ENCODE measurements at places on chromosomes 2 and 18. TPM values are rescaled to one million over a fixed set of nuclear protein-coding genes. Genes with fewer than 3 reads are reported as not detected.
A peak's percentile ranks its signal among the peaks of the same experiment; 100 is the strongest.

- H3K27ac ChIP-seq = no peak overlapping the region
- DNase-seq = no peak
- H3K36me3 ChIP-seq = peaks cover 32% of the 10 kb centered on the region
- no peak overlapping the region for H3K4me3 ChIP-seq
- H3K4me1 ChIP-seq = no peaks in the 10 kb centered on the region
Observed at GRCh38 chr2:10424051-10424450, 24.1 kb downstream of the ODC1 start.

GRCh38 chr18:50558157-50558556 lies 1.7 kb upstream of the MAPK4 start:
- H3K27ac ChIP-seq = no peak overlapping the region
- peaks cover 16% of the 10 kb centered on the region for H3K27me3 ChIP-seq
- no peak for DNase-seq
- peaks cover 13% of the 10 kb centered on the region for H3K4me1 ChIP-seq

DNA sequence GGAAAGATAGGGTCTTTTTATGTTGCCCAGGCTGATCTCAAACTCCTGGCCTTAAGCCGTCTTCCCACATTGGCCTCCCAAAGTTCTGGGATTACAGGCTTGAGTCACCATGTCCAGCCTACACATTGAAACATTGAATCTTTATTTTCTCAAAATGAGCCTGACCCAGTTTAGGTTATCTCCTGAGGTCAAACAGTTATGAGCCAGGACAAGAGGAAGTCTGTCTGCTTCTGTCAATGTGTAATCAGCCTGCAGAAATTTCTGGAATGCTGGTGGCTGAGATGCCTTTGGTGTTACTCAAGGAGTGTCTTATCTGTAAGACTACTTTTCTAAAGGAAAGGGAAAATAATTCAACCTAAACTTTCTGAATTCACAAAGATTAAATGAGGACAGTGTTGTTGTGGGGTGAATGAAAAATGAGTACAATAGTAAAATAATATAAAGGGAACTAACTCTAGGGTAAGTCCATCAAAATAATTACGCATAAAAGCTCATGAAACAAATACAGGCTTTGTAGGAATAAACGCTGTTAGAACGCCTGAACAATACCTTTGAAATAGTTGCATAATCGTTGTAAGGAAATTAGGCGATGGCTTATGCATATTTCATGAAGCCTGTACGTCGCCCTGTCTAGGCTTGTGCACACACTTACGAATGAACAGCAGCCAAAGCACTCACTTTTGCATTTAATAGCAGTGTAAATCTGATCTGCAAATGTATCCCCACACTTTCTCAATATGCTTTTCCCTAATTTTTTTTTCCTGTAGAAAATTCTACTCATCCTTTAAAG lies 260.8 kb downstream of the RDH14 start:
- H3K27ac ChIP-seq = no peak overlapping the region
- no peak for DNase-seq
- no peak overlapping the region for H3K4me3 ChIP-seq
- no peaks in the 10 kb centered on the region for H3K36me3 ChIP-seq
- H3K27me3 ChIP-seq = no peaks in the 10 kb centered on the region

DNA sequence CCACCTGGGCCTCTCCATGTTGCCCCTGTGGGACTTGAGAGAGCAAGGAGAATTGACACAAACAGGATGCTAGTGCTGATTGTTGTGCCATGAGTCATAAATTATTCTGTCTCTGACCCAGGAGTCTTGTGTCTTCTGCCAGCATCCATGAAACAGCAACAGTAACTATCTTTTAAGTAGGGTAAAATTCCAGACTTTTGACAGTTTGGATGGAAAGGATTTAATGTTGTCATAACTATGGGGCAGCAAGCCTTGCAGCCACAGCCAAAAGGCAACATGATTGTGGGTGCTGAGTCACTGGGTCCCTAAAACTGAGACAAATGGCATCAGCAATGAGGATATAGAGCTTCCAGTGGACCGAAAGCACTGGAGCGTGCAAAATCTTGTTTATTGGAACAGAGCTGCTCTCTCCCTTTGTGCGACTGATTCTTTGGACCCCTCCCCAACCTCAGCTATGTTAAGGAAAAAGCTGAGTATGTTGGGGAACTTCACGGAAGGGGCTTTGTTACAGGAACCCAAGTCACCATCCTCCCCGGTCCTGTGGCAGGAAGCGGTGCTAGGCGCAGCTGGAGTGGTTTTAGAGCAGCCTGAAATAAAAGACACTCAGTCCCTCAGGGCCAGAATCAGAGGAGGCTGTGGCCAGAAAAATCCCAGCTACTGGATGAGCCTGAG lies 9.6 kb upstream of the ITPRIPL1 start:
- H3K36me3 ChIP-seq = no peaks in the 10 kb centered on the region
- H3K27me3 ChIP-seq = no peaks in the 10 kb centered on the region
- DNase-seq = peak; percentile 28
- peaks cover 44% of the 10 kb centered on the region for H3K4me1 ChIP-seq

The LOXHD1 gene
- total RNA-seq = not detected

DNA sequence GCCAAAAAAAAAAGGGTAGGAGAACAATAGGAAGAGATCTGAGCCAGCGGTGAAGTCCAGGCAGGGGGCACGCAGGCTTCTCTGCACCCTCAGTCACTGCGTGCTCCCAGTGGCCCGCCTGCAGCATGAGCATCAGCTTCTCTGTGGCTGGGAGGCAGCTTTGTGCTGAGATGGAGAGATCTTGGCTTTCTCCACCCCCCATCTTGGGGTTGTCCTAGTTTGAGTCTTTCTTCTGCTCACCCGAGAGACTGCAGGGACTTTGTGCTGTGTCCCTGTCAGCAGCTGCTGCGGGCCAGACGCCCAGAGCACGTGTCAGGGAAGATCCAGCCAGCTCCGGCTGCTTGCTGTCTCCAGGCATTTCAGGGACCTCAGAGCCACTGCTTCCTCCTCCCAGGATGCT lies 20.3 kb downstream of the TRAPPC12 start:
- H3K4me1 ChIP-seq = no peaks in the 10 kb centered on the region
- H3K27ac ChIP-seq = no peak overlapping the region
- H3K4me3 ChIP-seq = no peak overlapping the region
- DNase-seq = no peak
- H3K27me3 ChIP-seq = no peaks in the 10 kb centered on the region
- peaks cover 31% of the 10 kb centered on the region for H3K36me3 ChIP-seq

DNA sequence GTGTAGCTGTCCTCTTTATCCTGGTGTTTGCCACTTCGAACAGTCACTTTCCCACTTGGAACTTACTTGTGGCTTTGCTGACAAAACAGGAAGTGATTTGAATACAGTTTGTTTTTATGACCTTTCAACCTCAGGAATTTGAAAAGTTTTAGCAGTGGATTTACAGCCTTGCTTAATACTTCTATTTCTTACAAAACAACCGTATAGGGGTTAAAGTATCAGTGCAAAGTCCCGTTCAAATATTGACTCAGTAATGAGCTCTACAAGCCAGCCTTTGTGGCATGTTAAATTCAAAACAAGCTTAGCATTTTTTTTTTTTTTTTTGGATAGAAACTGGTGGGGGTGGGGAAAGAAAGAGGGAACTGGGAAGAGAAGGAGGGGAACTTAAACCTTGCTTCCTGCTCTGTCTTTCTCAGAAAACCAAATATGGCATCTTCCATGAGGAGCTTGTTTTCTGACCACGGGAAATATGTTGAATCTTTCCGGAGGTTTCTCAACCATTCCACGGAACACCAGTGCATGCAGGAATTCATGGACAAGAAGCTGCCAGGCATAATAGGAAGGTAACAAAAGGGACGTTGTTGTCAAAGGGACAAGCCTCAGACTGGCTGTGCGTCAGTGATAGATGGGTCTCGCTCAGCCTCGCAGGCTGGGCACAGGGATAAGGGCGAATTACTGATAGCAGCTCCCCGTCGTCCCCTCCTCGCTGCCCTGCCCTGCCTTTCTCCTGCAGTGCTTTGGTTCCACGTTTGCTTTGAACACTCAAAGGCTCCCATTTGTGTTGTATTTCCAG lies at the start of gene HNMT:
Gene HNMT (plus strand): TSS at position 408 of the 793 bp plus-strand sequence. CDS start 19 bp downstream, at position 427.
- no peak within 1 kb of the TSS for H3K27ac ChIP-seq
- H3K27me3 ChIP-seq = no peaks in the 10 kb centered on the region
- H3K4me1 ChIP-seq = no peaks in the 10 kb centered on the region
- DNase-seq = no peak
- H3K4me3 ChIP-seq = no peak within 1 kb of the TSS

The POTEJ gene
- not detected for total RNA-seq

GRCh38 chr18:22627506-22627905 lies 209.8 kb upstream of the CTAGE1 start:
- no peaks in the 10 kb centered on the region for H3K36me3 ChIP-seq
- no peak overlapping the region for H3K4me3 ChIP-seq
- H3K27ac ChIP-seq = no peak overlapping the region

The NTSR2 gene
- not detected for total RNA-seq

DNA sequence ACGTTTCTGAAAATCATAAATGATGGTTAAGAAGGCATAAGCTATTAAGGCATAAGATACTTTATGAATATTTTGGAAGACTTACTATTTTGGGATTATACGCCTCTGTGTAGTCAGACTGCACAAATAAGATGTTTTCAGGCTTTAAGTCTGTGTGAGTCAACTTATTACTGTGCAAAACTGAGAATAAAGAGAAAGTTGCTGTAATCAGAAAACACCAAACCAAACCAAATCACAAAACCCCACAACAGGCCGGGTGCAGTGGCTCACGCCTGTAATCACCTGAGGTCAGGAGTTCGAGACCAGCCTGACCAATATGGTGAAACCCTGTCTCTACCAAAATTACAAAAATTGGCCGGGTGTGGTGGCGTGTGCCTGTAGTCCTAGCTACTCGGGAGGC lies 7.7 kb downstream of the CLK1 start:
- no peak overlapping the region for H3K4me3 ChIP-seq
- H3K4me1 ChIP-seq = peaks cover 52% of the 10 kb centered on the region
- no peak overlapping the region for H3K27ac ChIP-seq
- DNase-seq = no peak

The UXS1 gene
- 143 TPM for total RNA-seq

- H3K4me3 ChIP-seq = no peak overlapping the region
- no peak overlapping the region for H3K27ac ChIP-seq
- H3K4me1 ChIP-seq = no peaks in the 10 kb centered on the region
- H3K27me3 ChIP-seq = no peaks in the 10 kb centered on the region
- DNase-seq = no peak
Observed at GRCh38 chr18:3930126-3931012, 480.4 kb downstream of the TGIF1 start.

DNA sequence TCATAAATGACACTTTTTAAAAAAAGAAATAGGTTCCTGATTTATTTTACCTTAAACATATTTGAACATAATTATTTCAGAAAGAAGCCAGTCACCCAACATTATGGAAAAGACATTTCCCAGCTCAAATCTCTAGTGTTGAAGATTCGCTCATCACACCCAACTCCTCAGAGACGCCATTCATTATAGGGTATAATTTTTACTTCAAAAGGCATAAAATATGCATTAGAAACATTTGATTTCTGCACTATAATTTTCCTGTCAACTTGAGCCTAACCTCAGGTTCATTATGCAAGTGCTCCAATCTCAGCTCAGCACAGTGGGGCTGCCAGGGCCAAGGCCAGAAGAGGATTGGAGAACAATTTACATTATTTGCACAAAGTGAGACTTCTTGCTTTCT lies 58.8 kb upstream of the TTN start:
- no peaks in the 10 kb centered on the region for H3K27me3 ChIP-seq
- no peaks in the 10 kb centered on the region for H3K36me3 ChIP-seq
- H3K4me3 ChIP-seq = no peak overlapping the region
- no peaks in the 10 kb centered on the region for H3K4me1 ChIP-seq

The CLEC4F gene
- total RNA-seq = not detected

DNA sequence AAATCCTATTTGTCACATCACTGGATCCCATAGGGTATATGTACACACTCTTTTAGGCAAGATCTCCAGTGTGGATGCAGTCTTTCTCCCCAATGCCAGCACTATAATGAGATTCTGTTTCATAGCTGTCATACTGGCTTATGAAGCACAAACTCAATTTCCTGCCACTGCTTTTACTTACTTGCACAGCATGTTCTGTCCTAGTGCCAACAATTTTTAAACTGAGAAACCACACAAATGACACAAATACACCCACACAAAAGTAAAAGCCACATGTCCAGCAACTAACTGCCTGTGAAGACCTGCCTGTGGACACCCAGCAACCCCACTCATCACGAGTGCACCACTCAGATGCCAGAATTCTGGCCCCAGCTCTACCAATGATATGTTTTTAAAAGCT lies 29.6 kb upstream of the RNU4ATAC start:
- DNase-seq = no peak
- H3K4me1 ChIP-seq = no peaks in the 10 kb centered on the region
- H3K36me3 ChIP-seq = peaks cover 30% of the 10 kb centered on the region
- H3K4me3 ChIP-seq = no peak overlapping the region
- no peaks in the 10 kb centered on the region for H3K27me3 ChIP-seq
- no peak overlapping the region for H3K27ac ChIP-seq

The SLC9A4 gene
- not detected for total RNA-seq

- H3K27ac ChIP-seq = no peak overlapping the region
- peaks cover 3% of the 10 kb centered on the region for H3K27me3 ChIP-seq
- H3K36me3 ChIP-seq = no peaks in the 10 kb centered on the region
- no peak for DNase-seq
Observed at GRCh38 chr2:39547811-39548719, 111.0 kb upstream of the MAP4K3 start.

DNA sequence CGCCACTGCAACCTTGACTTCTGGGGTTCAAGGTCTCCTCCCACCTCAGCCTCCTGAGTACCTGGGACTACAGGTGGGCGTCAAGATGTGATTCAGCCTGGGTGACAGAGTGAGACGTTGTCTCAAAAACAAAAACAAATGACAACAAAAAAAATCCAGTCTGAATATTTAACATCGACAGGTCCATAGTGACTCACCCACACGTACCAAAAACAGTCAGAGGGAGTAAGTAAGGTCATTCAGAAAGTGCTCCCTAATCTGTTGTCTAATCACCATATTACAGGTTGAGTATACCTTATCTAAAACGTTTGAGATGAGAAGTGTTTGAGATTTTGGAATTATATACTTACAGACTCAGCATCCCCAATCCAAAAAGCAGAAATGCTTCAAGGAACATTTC lies 24.4 kb downstream of the SAP130 start:
- H3K27ac ChIP-seq = no peak overlapping the region
- no peak overlapping the region for H3K4me3 ChIP-seq
- no peak for DNase-seq
- peaks cover 69% of the 10 kb centered on the region for H3K36me3 ChIP-seq

The C2orf78 gene
- total RNA-seq = not detected

DNA sequence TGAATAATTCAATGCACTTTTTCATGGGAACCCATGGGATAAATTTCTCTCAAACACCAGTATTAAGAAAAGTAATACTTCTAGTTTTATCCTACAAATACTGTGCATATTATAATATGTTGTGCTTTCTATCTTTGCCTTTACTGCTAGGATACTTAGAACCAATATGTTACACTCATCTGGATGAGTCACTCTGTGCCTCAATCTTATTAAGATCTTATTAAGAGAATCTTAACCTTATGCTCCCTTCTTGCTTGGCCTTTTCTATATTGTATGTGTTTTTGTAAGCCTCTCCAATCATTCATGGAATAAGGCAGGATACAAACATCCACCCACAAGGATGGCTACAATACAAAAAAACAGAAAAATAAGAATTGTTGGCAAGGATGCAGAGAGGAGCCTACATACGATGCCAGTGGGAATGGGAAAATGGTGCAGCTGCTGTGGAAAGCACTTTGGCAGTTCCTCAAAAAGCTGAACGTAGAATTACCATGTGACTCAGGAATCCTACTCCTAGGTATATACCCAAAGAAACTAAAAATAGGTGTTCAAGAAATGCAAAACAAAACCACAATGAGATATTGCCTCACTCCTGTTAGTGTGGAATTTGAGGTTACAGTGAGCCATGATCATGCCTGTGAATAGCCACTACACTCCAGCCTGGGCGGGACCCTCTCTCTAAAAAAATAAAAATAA lies 10.7 kb upstream of the TWSG1 start:
- H3K27ac ChIP-seq = no peak overlapping the region
- no peaks in the 10 kb centered on the region for H3K4me1 ChIP-seq
- no peak overlapping the region for H3K4me3 ChIP-seq
- no peak for DNase-seq
